ENCODE measurements at places on chromosomes 11 and 22. TPM values are rescaled to one million over a fixed set of nuclear protein-coding genes. Genes with fewer than 3 reads are reported as not detected.

The OR52I1 gene
- total RNA-seq: not detected

The MYO18B gene
- 2.0 TPM for total RNA-seq

The PHLDA2 gene
- 3.7 TPM for total RNA-seq

The CEP126 gene
- total RNA-seq: 1.0 TPM

The PNPLA5 gene
- not detected for total RNA-seq

The PRR5L gene
- total RNA-seq: 32.0 TPM

The EFCAB6 gene
- total RNA-seq: not detected

The OR52H1 gene
- not detected for total RNA-seq

The LARGE1 gene
- total RNA-seq: 0.18 TPM

The SCN4B gene
- not detected for total RNA-seq

DNA sequence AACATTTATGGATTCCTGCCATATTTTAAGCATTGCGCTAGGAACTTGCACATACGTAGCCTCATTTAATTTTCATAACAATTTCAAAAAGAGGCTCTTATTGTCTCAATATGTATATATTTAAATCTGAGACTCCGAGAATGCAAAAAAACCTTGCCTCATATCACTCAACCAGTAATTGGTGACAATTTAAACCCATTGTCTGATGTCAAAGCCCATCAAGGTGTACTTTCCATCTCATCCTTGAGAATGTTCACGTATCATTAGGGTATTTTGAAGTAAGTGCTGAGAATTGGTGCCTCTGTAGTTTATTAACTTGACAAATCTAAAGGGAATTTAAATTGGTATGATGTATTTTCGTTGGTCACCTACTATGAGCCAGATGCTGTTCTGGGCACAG is 136.5 kb downstream of the FAM76B start:
- H3K27me3 ChIP-seq: peaks cover 2% of the 10 kb centered on the region
- no peak overlapping the region for H3K4me3 ChIP-seq
- no peak for DNase-seq
- H3K36me3 ChIP-seq: no peaks in the 10 kb centered on the region
- no peaks in the 10 kb centered on the region for H3K4me1 ChIP-seq

DNA sequence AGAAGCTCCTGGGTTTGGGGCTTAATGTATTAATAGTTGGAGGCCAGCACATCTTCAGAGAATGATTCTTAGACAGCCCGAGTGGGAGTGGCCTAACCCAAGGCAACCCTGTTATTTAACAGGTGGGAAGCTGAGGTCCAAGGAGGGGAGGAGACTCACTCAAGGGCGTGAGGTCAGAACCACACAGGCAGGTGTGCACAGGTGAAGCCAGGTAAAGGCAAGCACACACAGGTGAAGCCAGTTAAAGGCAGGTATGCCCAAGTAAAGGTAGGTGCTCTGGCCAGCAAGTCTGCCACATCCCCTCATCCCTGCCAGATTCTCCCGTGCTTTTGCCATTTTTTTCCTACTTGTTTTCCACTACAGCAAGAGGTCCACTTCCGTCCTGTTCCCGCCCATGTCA is 2.9 kb upstream of the SHANK2 start:
- peaks cover under 1% of the 10 kb centered on the region for H3K4me1 ChIP-seq
- no peak overlapping the region for H3K4me3 ChIP-seq
- no peaks in the 10 kb centered on the region for H3K36me3 ChIP-seq
- no peak overlapping the region for H3K27ac ChIP-seq
- H3K27me3 ChIP-seq: peaks cover 31% of the 10 kb centered on the region
- no peak for DNase-seq

DNA sequence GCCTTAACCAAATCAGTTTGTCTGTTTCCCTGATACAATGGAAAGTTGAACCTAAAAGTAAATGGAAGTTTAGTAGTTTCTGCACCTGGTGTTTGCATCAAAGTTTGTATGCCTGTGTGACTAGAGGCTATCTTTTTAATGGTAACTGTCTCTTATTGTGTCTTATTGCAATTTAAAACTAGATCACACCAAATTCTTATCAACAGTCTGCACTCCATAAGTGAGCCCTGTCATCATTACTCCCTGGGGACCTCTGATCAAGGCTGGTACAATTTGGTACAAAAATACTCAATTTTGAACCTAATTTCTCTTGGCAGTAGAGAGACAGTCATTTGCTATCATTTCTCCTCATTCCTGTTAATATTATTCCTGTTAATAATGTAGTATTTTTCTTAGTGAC is 38.1 kb downstream of the ARHGAP1 start:
- H3K4me3 ChIP-seq: no peak overlapping the region
- H3K27me3 ChIP-seq: no peaks in the 10 kb centered on the region
- H3K4me1 ChIP-seq: peaks cover 5% of the 10 kb centered on the region

- DNase-seq: no peak
- no peak overlapping the region for H3K4me3 ChIP-seq
- H3K27ac ChIP-seq: no peak overlapping the region
- no peaks in the 10 kb centered on the region for H3K4me1 ChIP-seq
- no peaks in the 10 kb centered on the region for H3K36me3 ChIP-seq
These were observed 8.7 kb upstream of the MS4A4E start for GRCh38 chr11:60251485-60252212.

DNA sequence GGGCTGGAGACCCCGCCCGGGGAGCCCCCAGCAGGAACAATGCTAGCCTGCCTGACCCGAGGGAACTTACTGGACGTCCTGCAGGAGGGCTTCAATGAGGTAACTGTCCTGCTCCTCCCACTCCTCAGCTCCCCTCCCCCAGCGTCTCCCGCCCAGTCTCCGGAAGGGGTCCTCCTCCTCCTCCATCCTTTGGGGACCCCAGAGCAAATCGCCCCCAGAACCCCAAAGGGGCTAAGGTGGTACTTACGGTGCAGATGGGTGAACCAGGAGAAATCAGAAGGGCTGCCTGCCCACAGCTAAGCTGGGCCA is 272 bp downstream of the DIXDC1 start:
- no peak for DNase-seq
- H3K27me3 ChIP-seq: no peaks in the 10 kb centered on the region
- H3K27ac ChIP-seq: peak overlapping the region; percentile 60

DNA sequence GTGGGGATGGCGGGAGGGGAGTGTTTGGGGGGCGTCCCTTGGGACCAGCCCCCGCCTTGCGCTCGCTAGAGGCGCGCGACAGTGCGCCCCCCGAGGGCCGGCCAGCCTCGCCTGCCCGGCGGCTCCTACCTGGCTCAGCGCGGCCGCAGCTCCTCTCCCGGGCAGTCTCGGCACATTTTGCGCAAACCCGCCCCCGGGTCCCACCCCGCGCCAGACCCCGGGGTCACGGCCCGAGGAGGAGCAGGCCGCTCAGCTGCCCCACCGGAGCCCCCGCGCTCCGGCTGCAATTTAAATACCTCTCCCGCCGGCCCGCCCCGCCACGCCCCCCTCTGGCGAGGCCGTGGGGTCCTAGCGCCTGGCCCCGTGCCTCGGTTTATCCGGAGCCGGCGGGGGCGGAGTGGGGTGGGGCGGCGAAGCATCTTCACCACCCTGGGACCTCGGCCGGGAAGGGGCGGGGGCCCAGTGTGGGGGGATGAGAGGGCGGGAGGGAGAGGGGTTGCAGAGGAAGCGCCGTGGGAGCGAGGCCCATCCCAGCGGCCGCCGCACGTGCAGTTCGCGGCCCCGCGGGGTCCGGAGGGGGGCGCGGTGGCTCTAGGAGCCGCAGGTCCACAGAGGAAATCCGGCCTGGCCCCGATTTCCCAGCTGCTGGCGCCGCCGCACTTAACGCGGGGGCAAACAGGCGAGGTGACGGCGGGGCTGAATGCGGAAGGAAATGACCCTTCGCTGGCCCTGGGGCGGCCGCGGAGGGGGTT is at the start of gene LRRC32:
TSS of gene LRRC32 (minus strand) at position 263 of the 752 bp plus-strand sequence. CDS start 4,793 bp downstream, outside the sequence.
- H3K27me3 ChIP-seq: peaks cover 31% of the 10 kb centered on the region
- H3K4me1 ChIP-seq: peaks cover 36% of the 10 kb centered on the region
- peak; percentile 35 for DNase-seq
- H3K4me3 ChIP-seq: peak within 1 kb of the TSS; percentile 57
- H3K36me3 ChIP-seq: no peaks in the 10 kb centered on the region
- no peak within 1 kb of the TSS for H3K27ac ChIP-seq

- H3K4me1 ChIP-seq: peaks cover 7% of the 10 kb centered on the region
- no peak overlapping the region for H3K27ac ChIP-seq
- no peak for DNase-seq
- peaks cover 4% of the 10 kb centered on the region for H3K27me3 ChIP-seq
These were observed 670 bp downstream of the MAPK8IP1 start for GRCh38 chr11:45885921-45886721.

DNA sequence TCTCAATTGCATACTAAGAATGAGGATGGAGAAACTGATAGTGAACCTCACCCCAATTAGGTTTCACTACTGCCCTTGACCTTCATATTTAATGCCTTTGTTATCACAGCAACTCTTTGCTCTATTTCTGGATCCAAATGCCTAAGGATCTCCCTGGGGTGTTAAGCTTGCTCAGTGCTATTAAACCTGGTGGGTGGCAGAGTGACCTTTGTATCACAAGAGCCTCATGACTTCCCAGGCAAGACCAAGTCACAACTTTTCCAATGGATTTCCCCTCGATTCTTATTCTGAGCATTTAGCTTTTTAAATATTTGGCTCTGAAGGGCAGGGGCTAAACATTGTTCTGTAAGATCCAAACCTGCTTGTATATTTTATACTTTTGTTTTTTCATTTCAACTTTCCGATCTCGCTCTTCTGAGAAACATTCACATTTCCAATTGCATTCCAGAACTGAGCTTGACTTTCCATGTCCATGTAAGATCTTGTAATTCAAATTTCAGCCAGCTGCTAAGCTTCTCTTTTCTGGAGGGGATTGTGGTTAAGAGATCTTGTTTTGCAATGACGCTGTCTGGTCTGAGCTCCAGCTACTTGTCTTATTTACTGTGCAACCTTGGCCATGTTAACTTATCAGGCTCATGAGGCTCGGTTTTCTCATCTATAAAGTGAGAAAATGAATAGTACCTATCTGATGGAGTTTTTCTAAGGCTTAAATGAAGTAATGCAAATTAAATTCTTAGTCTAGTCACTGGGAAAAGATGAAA is 6.4 kb upstream of the EHF start:
- peaks cover 38% of the 10 kb centered on the region for H3K27me3 ChIP-seq
- peaks cover 15% of the 10 kb centered on the region for H3K4me1 ChIP-seq
- H3K4me3 ChIP-seq: no peak overlapping the region

DNA sequence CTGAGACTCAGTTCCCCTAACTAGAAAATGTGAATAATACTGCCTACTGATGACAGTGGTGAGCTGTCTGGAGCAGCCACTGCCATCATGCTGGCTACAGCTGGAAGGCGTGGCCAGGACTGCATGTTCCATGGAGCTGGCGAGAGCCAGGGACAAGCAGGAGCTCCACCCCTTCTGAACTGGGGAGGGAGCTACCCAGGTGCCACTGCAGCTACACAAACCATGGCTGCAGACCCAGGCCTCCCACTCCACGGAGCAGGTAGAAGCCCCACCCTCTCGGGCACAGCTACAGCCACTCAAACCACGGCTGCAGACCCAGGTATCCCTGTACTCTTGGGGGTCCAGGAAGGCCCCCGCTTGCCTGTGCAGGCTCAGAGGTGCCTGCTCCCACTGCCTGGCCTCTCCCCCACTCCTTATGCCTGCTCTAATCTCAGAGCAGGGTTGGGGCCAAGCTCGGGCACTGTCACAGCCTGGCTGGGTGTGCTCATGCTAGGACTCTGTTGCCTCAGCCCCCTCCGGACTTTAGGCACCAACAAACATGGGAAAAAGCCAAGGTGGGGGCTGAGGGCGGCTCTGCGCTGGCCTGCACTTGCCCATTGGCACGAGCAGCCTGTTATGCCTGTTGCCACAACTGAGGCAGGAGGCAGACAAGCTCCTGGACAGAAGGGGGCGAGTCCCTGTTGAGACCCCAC is 51.7 kb downstream of the RAB30 start:
- peaks cover 10% of the 10 kb centered on the region for H3K4me1 ChIP-seq
- no peak for DNase-seq
- no peak overlapping the region for H3K27ac ChIP-seq
- H3K27me3 ChIP-seq: no peaks in the 10 kb centered on the region

DNA sequence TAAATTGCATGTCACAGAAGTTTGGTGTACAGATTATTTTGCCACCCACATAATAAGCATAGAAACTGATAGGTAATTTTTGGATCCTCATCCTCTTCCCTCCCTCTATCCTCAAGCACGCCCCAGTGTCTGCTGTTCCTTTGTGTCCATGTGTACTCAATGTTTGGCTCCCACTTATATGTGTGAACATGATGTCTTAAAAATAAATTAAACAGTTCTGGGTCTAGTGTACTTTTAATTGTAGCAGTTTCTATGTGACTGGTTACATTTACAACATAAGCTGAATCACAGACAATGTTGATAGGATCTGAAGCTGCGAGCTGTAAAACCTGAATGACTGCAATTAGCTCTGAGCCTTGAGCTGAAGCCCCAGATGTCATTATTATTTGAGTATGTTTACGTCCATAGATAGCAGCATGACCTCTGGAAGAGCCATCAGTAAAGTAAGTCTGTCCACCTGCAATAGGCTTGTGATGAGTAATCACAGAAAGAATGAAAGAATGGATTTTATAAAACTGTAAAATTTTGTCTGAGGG is 29.7 kb downstream of the OR10A6 start:
- no peak for DNase-seq
- H3K27ac ChIP-seq: no peak overlapping the region
- no peaks in the 10 kb centered on the region for H3K4me1 ChIP-seq
- peaks cover 10% of the 10 kb centered on the region for H3K27me3 ChIP-seq
- H3K36me3 ChIP-seq: no peaks in the 10 kb centered on the region
- no peak overlapping the region for H3K4me3 ChIP-seq

DNA sequence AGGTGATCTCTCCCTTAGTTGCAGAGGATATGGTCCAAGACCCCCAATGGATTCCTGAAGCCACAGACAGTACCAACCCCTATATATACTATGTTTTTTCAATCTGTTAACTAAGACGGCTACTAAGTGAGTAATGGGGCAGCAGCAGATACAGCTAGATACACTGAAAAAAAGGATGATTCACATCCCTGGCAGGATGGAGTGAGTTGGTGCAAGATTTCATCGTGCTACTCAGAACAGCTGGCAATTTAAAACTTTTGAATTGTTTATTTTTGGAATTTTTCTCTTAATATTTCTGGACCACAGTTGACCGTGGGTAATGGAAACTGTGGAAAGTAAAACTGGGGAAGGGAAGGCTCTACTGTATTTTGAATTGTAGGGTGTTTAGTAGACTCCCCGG is 17.0 kb upstream of the TMEM218 start:
- no peak for DNase-seq
- H3K4me1 ChIP-seq: peaks cover 5% of the 10 kb centered on the region
- no peaks in the 10 kb centered on the region for H3K36me3 ChIP-seq
- no peak overlapping the region for H3K4me3 ChIP-seq

DNA sequence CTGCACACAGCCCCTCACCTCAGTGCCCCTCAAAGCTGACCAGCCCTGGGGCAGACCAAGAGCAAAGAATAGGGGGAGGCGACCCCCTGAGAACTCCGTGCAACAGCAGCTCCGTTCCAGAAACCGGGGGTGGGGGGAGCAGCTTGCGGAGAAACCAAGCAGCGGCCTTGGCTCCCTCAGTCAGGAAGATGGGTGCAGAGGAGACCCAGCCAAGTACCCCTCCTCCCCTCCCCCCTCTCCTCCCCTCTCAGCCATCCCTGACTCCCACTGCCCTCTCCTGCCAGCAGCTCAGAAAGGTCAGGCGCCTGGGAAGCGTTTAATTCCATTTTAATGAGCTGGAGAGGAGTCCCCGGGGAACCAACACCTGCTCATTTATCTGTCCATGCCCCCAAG is 78.9 kb downstream of the PDE2A start:
- DNase-seq: no peak
- no peaks in the 10 kb centered on the region for H3K36me3 ChIP-seq
- H3K4me3 ChIP-seq: no peak overlapping the region
- peaks cover 47% of the 10 kb centered on the region for H3K27me3 ChIP-seq
- peaks cover 28% of the 10 kb centered on the region for H3K4me1 ChIP-seq

Measured in activated CD4-positive, alpha-beta memory T cell treated with anti-CD3 and anti-CD28 coated beads, Interleukin-2, amount 10 ng/mL, durations not matched to agents 7 days and 5 days (primary cell).